ENCODE measurements at places on chromosomes 11 and 22.
A peak's percentile ranks its signal among the peaks of the same experiment; 100 is the strongest.

- DNase-seq: peak; percentile 68
Measured at GRCh38 chr11:95764267-95764898, 25.2 kb downstream of the FAM76B start.

GRCh38 chr11:64289002-64289564, 2.0 kb upstream of the KCNK4 start:
- no peak for DNase-seq

DNA sequence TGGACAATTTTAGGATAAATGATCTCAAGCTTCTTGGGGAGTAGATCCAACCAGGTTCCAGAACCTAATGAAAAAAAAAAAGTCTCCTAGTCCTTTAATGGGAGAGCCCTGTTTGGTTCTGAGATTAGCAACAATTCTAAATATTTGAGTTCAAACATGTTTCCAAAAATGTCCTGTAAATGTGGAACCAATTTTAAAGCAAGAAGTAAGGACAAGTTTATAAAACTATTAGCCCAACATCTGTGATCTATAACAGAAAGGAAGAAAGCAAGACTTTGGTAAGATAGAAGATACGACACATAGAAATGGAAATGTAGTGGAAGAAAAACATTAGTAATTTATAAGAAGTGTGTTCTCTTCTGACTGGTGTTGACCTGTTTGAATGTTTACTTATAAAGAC, 79.7 kb upstream of the SLC5A12 start:
- DNase-seq: no peak

- DNase-seq: no peak
Measured at GRCh38 chr11:65977621-65978390, 16.3 kb downstream of the SART1 start.

DNA sequence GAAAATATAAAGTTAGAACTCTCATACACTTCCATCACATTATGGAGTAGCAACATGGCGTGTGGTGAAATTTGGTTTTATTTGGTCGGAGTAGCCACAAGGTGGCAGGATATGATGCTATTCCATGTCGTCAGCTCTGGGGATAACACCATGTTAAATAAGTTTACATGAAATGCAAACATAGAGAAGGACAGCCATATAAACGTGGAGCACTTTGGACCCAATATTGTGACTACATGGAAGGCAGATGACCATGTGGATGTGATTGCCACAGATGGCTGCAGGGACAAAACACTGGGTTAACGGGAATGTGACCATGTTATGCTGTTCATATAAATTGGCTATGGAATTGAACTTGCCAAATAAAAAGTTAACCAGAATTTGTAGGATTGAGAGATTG, 21.0 kb downstream of the OR5M11 start:
- DNase-seq: no peak

GRCh38 chr11:65540290-65541092, 15.6 kb downstream of the SCYL1 start:
- DNase-seq: peak; percentile 22

DNA sequence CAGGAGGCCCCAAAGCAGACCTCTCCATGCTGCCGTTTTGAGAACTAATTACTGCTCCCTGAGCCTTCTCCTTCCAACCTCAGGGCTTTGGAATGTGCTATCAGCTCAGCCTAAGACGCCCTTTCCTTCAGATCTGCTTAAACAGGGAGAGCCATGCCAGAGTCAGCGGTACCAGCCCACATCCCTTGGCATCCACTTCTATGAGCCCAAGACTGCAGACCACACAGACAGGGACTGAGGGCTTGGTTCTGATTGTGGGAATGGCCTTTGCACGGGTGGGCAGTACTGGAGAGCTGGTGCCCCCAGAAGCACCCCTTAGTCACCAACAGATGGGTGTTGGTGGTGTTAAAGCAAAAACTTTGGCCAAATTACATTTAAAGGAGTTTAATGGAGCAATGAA, 146.5 kb downstream of the TTC17 start:
- DNase-seq: no peak

GRCh38 chr11:47980907-47981621, 705 bp downstream of the PTPRJ start:
- no peak for DNase-seq

DNA sequence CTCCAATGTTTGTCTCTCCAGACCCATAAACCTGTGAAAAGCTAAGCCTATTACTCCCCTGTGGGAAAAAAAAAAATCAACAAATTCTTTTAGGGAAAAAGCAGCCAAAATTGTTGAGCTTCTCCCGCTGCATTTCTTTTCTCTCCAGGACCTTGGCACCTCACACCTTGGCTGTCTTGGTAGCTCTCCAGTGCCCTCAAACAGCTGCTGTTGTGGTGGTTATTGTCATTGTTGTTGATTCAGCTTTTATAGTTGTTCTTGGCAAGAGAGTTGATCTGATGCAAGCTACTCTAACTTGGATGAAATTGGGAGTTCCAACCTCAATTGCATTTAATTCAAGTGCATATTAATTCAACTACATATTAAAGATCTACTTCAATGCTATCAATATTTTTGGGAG, 516.9 kb upstream of the LARGE1 start:
- no peak for DNase-seq

GRCh38 chr11:128981254-128981653, 38.6 kb upstream of the TP53AIP1 start:
- DNase-seq: no peak

GRCh38 chr11:93740031-93740729, 1.1 kb downstream of the TAF1D start:
- no peak for DNase-seq

- DNase-seq: no peak
Measured at GRCh38 chr22:46171940-46172339, 21.6 kb downstream of the PPARA start.

- no peak for DNase-seq
Measured at GRCh38 chr11:1051356-1052132, 15.0 kb upstream of the MUC6 start.

- peak; percentile 64 for DNase-seq
Measured at GRCh38 chr11:75204685-75205563, 35.6 kb upstream of the TPBGL start.

DNA sequence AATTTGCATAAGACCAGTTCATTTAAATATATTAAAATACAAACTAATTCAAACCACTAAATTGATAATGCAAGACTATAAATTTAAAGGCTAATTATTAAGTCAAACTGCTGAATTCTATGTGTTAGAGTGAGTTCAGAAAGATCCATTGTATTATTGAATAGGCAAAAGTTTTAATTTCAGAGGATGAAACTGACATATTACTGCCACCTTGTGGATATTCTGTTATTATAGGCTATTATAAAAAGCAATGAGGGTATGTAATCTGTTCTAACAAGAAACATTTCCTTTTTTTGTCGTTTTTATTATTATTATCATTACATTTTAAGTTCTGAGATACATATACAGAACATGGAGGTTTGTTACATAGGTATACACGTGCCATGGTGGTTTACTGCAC, 20.9 kb upstream of the NAALAD2 start:
- no peak for DNase-seq

- no peak for DNase-seq
Measured at GRCh38 chr22:25090225-25090890, 109.3 kb upstream of the CRYBB3 start.

DNA sequence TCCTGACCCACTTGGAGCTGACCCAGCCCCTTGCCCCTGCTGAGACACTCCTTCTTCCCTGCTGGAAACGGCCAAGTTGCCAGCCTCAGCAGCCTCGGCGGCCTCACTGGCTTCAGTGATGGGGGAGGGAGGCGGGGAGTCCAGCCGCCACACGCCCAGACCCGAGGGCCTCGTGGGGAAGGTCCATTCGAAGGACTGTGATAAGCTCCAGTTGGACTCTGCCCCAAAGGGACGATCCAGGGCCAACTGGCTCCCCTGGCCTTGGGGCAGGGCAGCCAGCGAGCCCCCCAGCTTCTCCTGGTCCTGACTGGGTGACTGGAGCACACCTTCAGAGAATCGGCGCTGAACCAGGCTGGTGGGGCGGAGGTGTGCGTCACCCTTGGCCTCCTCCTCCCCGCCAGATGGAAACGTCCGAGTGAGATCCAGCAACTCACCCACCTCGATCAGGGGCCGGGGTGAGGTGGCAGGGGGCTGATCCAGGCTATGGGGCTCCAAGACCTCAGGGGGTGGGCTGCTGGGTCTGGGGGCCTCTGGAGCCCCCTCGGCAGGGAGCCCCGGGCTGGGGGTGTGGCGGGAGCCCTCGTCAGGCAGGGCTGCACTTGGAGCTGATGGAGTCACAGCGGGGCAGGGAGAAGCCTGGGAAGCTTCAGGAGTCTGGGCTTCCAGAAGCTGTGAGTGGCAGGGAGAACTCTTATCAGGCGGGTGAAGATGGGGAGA, 11.5 kb downstream of the TNKS1BP1 start:
- DNase-seq: no peak

DNA sequence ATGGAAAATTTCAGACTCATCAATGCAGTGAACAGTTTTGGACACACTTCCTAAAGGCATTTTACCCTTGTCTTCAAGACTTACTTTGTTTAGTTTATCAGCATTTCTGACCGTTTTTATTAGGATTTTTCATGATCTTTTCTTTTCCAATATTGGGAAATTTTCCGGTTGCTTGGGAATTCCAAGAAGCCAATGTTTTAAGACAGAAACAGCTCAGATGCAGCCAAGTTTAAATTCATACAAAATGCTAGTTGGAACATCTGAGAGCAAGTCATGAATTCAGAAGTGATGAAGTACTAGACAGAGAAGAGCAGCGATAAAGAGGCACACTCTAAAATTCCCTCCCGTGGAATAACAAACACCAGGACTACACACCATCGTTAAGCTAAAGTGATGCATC, 68.6 kb downstream of the RAB38 start:
- no peak for DNase-seq

- no peak for DNase-seq
Measured at GRCh38 chr11:66437979-66438503, 607 bp downstream of the MRPL11 start.

GRCh38 chr11:34243600-34244464, 114.0 kb downstream of the ABTB2 start:
- DNase-seq: no peak

GRCh38 chr11:83557653-83558052, 271.5 kb upstream of the CCDC90B start:
- no peak for DNase-seq

GRCh38 chr22:27574002-27574366, 227.6 kb downstream of the MN1 start:
- DNase-seq: no peak

DNA sequence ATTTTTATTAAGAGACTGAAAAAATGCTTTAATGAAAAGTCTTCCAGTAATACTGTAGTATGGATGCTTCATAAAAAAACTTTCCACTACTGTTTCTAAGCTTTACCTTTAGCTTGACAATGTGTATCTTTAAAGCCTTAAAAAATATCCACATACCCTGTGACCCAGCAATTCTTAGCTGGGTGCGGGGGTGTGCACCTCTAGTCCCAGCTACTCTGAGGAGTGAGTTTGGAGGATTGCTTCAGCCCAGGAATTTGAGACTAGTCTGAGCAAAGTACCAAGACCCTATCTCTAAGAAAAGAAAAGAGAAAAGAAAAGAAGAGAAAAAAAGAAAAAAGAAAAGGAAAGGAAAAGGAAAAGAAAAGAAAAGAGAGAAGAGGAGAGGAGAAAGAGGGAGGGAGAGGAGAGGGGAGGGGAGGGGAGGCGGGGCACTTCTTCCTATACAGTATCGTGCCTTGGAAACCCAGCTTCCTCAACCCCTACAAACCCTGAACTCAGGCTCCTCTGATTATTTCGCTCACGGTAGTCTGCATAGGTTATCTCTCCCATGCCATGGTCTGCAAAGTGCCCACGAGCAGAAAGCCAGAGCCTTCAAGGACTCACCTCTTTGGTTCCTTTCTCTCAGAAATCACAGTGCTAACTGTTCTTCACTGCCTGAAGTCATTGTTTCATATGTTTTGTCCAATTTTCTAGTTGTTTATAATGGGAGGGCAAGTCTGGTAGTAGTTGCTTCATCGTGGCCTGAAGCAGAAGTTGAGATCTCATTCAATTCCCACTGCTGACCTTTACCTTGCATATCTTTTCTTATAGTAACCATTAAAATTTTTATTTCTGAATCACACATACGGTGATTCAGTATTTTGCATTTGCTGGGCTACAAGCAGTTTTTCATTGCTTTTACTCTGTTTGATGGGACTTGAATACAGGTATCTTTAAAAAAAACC, 82.2 kb downstream of the FAM83F start:
- no peak for DNase-seq

GRCh38 chr11:119192111-119192510, 6.8 kb downstream of the NHERF4 start:
- DNase-seq: no peak

GRCh38 chr11:134050541-134051383, 18.1 kb upstream of the JAM3 start:
- peak; percentile 29 for DNase-seq

All from NCI-H446 treated with DMSO at 0.1 percent for 48 hours (cell line).